ENCODE measurements at places on chromosomes 3 and 15.

GRCh38 chr3:45125550-45126026 is 20.6 kb downstream of the CDCP1 start:
- DNase-seq, result no peak

- DNase-seq, result no peak
Measured at GRCh38 chr3:50246517-50246954, 10.5 kb downstream of the GNAI2 start.

DNA sequence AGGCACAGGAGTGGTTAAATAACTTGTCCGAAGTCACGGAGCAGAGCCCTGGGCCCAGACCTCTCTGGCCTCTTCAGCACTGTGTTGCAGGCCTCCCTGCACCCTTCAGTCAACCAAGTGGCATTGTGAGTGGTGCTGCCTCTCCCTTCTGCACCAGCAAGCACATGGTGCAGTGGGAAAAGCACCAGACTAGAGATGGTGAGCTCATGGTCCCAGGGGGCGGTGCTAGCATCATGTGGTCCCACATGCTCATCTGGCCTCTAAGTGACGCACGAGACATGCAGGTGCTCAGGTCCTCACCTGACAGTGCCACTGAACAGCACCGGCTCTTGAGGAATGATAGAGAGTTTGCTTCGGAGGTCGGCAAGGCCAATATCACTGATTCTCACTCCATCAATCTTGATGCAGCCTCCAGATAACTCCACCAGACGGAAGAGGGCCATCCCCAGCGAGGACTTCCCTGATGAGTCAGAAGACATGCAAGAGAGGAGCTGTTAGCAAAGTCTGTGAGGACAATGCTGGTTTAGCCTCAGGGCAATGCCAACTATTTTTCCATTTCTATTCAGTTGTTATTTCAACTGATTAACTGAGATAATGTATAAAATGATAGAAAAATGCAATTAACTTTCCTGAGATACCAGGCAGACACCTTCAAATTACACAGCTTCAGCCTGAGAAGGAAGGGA is 53.1 kb upstream of the PARL start:
- no peak for DNase-seq

- DNase-seq, result no peak
Measured at GRCh38 chr3:139933766-139934165, 1.2 kb upstream of the CLSTN2 start.

GRCh38 chr3:195178124-195178910 is 92.6 kb downstream of the XXYLT1 start:
- no peak for DNase-seq

GRCh38 chr3:101531473-101532086 is 18.6 kb upstream of the SENP7 start:
- no peak for DNase-seq

GRCh38 chr3:67678665-67679064 is 24.3 kb upstream of the SUCLG2 start:
- no peak for DNase-seq

DNA sequence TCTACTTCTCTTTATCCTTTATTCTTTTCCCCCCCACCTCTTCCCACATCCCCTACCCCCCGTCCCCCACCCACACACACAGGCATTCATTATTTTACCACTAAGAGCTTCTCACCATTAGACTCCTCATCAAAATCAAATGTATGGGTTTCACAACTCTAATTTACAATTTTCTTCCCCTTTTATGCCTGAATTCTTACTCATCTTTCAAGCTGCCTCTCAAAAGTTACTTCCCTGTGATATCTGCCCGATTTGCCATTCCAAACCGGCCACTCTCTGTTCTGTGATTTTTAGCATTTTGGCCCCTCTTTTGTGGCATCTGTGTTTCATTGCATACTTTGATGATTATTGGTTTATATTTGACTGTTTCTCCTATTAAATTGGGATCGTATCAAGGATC is 42.2 kb downstream of the SLC9A9 start:
- DNase-seq, result no peak

GRCh38 chr15:50168379-50168778 is 13.6 kb upstream of the SLC27A2 start:
- no peak for DNase-seq

GRCh38 chr3:159732172-159733111 is 256.2 kb upstream of the IL12A start:
- DNase-seq, result no peak

DNA sequence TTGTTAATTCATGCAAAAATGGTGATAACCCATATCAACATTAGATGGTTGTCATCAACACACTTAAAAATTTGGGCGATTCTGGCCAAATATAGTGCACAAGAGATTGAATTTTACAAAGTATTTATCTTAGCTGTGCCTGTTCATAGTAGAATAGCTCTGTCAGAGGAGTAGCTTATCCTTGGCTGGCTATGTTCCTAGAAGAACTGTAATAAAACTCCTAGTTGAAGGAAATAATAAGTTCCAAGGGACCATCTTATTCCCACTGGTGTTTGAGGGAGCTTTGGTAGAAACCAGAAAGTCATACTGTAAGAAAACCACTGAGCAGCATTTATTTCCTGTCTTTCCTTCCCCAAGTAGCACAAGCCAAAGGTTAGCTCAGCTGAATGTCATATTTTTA is 201.8 kb downstream of the GRM7 start:
- DNase-seq, result no peak

GRCh38 chr3:123239756-123240155 is 38.0 kb downstream of the SEC22A start:
- DNase-seq, result no peak

GRCh38 chr3:132843349-132843748 is 121.1 kb upstream of the NPHP3 start:
- no peak for DNase-seq

GRCh38 chr3:120673116-120673515 is 8.9 kb downstream of the HGD start:
- DNase-seq, result peak; percentile 74

DNA sequence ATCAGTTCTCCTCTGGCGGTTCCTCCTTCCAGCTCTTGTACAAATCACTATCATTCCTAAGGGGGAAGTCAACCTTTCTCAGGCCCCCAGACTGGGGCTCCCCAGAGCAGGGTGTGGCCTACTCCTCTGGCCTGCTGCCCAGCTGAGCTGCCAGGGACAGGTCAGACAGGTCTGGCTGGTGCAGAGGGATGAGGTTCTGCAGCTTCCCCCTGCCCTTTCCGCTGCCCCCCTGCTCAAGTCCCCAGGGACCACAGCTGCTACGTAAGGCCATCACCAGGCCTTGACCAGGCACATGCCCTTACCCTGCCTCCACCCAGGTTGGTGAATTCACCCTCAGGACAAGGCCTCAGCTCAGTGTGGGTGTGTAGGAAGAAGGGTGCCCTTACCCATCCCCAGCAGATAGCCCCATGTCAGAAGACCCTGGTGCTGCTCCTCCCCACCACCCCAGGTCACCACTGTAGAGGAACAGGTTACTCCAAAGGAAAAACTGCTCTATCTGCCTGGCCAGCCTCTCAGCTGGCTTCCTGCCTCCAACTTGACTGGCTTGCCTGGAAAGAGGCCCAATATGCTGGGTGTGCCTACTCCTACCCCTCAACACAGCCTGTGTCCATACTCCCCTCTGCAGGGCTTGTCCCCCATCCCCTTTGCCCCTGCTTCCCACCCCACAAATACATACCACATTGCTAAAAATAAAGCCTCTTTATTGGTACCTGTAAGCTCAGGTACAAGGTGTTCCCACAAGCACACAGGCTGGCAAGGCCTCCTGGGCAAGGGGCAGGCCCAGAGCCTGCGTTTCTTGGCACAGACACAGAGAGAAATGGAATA is 12.0 kb downstream of the CSRNP1 start:
- DNase-seq, result no peak

GRCh38 chr15:83766339-83766738 is 112.4 kb downstream of the ADAMTSL3 start:
- DNase-seq, result no peak

DNA sequence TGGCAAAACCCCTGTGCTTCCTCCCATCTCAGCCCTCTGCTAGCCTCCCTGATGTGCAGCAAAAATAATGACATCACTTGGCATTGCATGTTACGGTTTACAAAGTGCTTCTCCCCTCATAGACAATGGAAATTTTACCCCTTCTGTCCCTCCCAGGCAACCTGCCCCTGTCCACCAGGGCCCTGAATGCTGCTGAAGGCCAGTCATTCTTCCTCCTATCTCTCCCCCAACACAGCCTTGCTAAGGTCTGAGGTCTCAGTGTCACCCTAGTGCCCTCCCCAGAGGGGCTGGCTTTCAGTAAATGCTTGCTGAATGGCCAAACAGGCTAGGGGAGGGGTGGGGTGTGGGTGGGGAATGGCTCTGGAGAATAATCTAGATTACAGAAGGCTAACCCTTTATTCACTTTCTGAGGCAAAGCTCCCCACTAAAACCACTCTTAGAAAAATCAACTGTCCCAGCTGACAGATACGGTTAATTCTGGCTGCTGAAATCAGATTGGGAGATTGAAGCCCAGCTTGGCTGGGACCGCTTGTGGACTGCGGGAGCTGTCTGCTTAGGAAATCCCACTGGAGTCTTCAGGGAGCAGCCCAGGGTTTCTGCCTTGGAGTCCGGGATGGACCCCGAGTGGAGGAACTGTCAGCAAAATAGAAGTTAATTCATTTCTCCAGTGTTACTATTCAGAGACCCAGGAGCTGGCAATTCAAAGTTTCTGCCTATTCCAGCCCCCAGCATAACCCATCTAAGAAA is 22.9 kb downstream of the ANP32A start:
- peak; percentile 61 for DNase-seq

GRCh38 chr15:46892621-46893160 is 824.6 kb upstream of the SEMA6D start:
- DNase-seq, result no peak

DNA sequence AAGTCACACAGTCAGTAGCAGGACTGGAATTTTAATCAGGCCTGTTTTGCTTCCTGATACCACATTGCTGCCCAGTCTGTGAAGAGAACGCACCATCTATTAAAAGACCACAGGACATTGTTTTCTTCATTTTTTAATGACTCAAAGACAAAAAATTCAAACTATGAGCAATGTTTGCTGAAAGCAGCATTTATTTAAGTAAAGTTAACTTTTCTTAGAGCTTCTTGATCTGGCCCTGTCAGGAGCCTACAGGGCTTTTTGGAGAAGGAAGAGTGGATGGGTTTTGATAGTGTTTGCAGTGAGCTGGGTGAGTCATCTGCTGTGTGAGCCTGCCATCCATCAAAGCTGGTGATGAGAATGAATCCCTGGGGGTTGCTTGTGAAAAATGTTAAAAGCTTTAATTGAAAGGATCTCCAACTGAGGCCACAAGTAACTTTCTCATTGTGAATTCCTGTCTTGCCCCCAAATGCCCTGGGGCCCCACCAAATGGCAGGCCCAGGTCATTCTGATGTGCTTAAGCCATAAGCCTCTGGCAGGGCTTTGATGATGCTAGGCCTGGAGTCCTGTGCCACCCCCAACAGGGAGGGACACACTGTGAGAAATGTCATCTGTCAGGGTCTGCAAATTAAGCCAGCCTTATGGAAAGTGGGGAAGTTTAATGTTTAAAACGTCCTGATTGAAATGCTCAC is 136.2 kb upstream of the PFN2 start:
- no peak for DNase-seq

DNA sequence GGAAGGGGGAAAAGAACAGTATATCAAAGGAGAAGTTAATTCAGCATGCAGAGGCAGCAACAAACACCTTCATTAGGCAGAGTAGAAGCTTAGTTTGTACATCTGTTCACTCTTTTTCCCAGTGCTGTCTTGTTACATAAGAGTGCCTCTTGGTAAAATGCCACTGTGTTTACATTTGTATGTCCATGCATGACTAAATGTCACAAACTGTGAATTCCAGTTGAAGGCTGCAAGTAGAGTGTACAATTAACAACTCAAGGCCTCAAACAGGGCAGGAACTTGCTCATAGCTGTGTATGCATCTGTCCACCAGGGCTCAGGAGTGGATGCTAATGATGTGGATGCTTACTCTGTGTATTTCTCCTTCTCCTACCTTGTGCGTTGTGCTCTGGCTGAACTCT is 214.2 kb upstream of the TPM1 start:
- DNase-seq, result no peak

DNA sequence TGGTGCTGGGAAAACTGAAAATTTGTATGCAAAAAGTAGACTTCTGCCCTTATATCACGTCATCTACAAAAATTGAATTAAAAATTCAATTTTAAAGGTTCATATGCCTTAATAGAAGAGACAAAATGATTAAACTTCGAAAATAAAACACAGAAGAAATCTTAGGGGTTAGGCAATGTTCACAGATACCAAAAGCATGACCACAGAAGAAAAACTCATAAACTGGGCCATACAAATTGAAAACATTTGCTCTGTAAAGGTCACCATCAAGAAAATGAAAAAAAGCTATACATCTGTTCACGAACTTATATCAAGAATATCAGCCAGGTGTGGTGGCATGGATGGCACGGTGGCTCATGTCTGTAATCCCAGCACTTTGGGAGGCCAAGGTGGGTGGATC is 245.1 kb downstream of the PCCB start:
- no peak for DNase-seq

- no peak for DNase-seq
Measured at GRCh38 chr3:21487520-21487919, 263.5 kb downstream of the ZNF385D start.
